MV-4-11 (cell line): ENCODE measurements at places on chromosomes 5 and 9.

DNA sequence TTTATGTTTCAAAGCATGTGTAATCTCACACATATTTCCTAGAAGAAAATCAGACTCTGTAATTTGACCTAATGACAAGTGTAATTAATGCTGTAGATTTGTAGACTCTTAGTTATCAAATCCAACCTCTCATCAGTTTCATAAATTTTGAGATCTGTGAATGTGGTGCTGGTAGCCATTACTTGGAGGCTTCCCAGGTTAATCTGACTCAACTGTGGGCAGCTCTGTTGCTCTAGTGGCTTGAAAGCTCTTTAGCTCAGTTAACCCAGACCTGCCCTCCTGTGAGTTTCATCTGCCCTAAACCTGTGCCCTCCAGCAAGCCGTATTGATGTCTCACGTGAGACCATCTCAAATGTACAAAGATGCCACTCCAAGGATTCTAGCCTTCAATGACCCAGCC lies 323.4 kb downstream of the FBXL7 start:
- no peak for DNase-seq

DNA sequence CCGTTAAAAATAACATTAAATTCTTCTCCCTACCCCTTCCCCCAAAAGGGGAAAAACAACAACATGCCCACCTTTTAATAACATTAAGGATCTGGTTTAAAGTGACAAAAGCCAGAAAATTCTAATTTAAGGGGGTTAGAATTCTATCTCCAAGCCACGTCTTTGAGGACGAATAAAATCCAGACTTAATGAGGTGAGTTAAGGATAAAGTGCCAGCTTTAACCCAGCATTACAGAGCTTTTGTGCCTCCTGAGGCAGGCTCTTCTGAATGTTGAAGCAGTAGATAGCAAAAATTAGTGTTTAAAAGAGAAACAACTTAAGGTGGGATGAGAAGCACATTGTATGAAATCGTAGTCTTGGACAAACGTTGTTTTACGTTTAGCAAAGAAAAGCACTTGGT lies 329.0 kb upstream of the MPDZ start:
- DNase-seq: no peak

DNA sequence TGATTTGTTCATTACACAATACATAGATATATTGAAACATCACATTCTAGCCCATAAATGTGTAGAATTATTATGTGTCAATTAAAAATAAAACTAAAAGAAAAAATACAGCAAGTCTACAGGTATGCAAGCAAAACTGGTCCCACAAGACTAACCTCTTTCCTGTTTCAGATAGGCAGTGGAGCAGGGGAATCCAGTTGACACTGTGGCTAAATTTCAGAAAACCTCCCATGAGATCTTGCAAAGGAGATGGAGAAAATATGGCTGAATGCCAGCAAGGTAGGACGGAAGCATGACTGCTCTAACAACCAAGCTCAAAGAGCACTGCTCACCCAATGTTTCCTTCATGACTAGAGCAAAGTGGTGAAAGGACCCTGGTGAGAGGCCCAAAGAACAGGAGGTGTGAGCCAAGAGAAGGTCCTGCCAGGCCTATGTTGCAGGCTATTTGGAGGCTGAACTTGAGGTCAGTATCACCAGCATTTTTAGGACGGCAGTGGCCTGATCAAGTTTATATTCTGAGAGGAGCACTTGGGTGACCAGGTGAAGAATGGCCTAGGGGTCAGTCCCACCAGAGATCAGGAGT lies 1.1 kb upstream of the SH3TC2 start:
- DNase-seq: no peak

- DNase-seq: no peak
These were observed 473.0 kb downstream of the ZSWIM6 start for GRCh38 chr5:61805101-61805500.

GRCh38 chr5:67013719-67014118 lies 182.9 kb downstream of the CD180 start:
- DNase-seq: no peak

- no peak for DNase-seq
These were observed 688.4 kb downstream of the PTPRD start for GRCh38 chr9:9924376-9924775.

- no peak for DNase-seq
These were observed 288.4 kb upstream of the PCSK5 start for GRCh38 chr9:75602060-75602459.

DNA sequence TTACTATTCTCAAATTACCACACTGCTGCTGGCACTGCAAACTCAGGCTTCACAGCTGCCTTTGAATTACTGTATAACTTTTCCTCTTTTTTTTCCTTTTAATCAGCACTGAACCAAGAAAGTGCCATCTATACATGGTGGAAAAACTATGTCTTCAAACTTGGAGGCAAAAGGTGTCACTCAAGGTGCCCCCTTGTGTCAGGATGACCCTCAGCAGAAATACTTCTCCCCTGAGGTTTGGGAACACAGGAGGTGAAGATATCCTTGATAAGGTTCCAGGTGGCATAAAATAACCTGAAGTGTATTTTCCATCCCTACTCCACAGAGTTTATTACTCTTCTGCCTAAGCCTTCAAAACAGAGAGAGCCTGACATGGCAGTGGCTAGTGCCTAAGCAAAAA lies 14.5 kb downstream of the FRMD3 start:
- DNase-seq: no peak

- DNase-seq: no peak
These were observed 83.0 kb downstream of the CMYA5 start for GRCh38 chr5:79772651-79773050.

DNA sequence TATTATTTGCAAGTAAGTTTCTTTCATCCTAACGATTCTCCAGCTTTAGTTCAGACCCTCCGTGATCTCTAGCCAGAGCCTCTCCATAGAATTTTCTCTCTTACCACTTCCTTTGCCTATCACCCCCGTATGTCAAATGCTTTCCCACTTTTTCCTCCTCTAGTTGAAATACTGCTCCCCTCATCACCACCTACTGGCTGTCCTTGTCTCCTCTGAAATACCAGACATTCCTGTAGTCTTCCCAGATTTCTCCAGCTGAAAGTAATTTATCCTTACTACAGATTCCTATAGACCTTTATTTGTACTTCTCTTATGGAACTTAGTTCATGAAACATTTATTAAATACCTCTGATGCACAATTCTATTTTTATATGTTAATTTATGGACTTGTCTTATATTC lies 36.0 kb upstream of the GLIPR2 start:
- DNase-seq: no peak

GRCh38 chr9:77753180-77753579 lies 105.1 kb upstream of the GNA14 start:
- DNase-seq: no peak

GRCh38 chr5:45264447-45264846 lies 431.7 kb downstream of the HCN1 start:
- DNase-seq: no peak

DNA sequence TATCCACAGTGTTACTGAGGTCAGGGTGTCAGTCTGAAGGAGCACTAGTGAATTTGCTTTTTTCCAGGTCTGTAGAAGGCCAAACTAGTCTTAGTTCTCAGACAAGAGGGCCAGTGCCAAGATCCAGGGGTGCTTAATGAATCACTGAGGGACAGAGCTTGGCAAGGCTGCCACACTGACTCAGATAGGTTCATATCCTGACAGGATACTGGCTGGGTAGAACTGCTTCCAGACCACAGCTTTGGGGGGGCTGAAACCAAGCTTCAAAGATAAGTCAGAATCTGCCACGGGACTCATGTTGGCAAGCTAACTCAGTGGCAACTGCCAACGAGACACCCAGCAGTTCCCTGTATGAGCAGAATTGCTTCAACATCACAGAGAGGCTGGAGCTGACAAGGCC lies 1125.4 kb downstream of the EFNA5 start:
- DNase-seq: no peak

- DNase-seq: no peak
These were observed 281.3 kb upstream of the CLINT1 start for GRCh38 chr5:158140120-158140731.

- DNase-seq: peak; percentile 2
These were observed 251.4 kb upstream of the IL12B start for GRCh38 chr5:159581502-159582249.

DNA sequence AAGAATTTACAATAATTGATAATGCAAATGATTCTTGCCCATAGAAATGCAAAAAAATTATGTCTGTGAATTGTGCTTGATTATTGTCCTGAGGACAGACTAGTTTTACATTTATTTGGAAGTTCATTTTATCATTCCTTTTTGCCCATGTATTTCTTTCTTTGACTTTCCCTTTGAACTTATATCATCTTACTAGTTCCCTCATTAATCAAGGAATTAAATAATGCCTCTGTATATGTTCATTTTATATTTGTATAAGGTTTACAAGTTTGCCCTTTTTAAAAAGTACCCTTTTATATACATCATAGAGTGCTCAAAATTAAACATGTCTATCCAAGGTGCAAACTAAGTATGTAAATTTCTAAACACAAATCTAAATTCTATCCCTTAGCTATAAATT lies 501.6 kb downstream of the NTRK2 start:
- no peak for DNase-seq

DNA sequence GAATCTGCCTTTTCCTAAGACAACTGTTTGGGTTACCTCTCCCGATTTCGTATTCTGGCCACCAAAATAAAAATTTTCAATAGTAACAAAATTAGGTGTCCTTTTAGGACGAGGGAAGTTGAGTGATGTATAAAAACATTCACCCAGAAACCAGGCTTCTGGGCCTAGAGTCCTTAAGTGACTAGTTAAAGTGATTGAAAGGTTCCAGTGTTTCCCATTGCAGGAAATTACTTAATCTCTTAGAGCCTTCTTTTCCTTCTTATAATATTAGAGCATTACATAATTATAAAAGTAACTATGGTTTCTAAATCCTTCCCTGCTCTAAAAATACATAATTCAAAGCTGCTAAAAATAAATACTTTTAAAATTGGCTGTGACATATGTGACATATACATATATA lies 7.3 kb downstream of the MCIDAS start:
- no peak for DNase-seq

DNA sequence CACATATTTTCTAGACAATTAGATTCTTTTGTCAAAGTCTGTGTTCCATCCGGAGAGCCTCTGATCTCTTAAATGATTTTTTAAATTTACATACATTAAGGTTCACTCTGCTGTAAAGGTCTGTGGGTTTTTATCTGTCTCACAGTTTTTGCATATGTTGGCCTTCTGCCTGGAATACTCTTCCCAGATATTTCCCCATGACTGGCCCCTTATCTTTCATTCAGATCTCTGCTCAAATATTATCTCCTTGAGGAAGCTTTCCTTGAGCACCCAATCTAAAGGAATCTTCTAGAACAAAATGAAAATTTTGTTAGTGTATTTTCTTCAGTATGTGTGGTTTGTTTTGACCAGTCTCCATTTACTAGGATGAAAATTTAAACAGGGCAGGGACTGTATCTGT lies 26.3 kb downstream of the FAF2 start:
- no peak for DNase-seq

DNA sequence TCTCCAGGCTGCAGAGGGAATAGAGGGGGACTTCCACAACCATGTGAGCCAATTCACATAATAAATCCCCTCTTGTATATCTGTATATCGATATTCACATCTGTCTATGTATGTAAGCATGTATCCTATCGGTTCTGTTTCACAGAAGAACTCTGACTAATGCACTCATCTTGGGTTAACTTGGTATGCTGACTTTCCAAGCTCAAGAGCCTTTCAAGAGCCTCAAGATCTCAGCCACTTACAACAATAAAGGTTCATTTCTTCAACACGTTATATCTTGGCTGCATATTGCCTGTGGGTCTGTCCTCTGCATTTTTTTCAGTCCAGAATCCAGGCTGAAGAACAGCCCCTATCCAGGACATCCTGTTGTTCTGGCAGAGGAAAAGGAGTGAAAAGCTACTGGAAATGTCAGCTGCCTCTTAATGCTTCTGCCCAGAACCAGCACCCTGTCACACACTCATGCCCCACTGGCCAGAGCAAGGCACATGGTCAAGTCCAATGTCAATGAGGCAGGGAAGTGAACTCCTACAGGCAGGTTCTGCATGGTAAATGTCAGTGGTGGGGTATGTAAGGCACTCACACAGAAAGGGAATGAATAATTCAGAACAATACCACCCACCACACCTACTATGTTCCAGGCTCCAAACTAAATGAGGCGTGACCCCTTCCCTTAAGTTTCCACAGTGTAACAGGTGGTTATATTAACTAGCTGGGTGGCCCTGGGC lies 91.6 kb upstream of the ICE1 start:
- DNase-seq: no peak

DNA sequence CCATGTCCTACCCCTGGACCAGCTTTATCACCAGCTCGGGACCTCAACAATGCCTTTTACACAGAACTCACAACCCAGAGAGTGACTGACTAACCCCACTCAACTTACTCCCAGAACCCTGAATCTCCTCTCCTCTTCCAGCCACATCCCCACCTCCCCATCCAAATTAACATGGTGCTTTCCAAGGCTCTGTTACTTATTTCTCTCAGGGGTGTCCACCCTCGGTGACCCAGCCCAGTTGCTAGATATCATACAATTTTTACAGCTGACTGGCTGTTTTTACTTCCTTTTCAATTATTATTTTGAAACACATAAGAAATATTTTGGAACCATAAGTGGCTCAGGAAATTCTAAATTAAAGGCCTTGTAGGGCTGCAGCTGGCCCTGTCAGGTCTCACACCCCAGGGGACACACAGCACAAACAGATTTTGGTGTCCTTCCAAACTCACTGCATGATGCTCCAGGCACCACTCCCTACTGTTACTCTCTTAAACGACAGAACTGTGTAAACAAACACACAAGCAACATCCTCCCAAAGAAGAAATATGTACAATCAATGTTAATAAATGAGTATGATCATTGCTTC lies 180.6 kb downstream of the ADAMTS12 start:
- no peak for DNase-seq

GRCh38 chr9:8684978-8685708 lies 885.6 kb upstream of the DMAC1 start:
- peak; percentile 29 for DNase-seq
